ENCODE measurements at places on chromosomes 12 and 14. TPM values are rescaled to one million over a fixed set of nuclear protein-coding genes. Genes with fewer than 3 reads are reported as not detected.

GRCh38 chr12:101021911-101022388, 188.1 kb downstream of the SLC5A8 start:
- H3K4me3 ChIP-seq: no peak overlapping the region
- no peak overlapping the region for H3K27ac ChIP-seq
- no peaks in the 10 kb centered on the region for H3K36me3 ChIP-seq

DNA sequence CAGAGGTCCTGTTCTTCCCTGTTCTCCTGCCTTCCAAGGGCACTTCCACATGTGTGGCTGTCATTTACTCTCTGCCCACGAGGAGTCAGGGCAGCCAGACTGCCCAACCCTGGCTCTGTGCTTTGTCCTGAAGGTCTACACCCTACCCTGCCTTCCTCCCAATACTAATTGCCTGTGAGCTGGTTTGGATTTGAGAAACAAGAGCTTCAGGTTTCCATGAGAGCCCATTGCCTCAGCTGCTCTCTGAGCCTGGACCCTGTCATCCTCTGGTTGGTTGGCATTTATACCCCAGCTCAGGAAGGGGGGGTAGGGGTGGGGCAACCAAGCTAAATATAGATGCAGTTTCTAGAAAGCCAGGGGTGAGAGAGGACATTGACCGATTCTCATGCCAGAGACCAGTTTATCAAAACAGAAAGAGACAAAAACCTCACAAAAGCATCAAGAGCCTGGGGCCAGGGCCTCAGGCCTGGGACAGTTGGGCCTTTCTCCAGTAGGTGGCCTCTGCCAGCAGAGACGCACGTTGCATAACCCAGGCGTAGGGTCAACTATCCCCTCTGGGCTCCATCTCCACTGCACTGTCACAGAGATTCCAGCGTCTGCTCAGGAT, 34.5 kb downstream of the VDR start:
- peak; percentile 56 for DNase-seq
- H3K4me1 ChIP-seq: no peaks in the 10 kb centered on the region
- H3K4me3 ChIP-seq: no peak overlapping the region
- no peaks in the 10 kb centered on the region for H3K27me3 ChIP-seq
- H3K27ac ChIP-seq: no peak overlapping the region

DNA sequence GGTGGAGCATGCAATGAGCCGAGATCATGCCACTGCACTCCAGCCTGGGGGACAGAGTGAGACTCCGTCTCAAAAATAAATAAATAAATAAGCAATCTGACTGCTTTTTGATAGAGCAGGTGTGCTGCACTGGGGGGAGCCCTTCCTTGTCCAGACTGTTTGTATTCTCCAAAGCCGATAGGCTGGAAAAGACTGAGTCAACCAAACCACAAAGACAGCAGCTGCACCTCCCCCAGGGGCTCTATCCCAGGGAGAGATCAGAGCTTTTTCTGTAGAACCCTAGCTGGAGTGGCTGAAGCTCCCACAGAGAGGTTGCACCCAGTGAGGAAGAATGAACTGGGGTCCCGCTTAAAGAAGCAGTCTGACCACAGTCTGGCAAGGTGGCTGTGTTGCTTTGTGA, 45.8 kb upstream of the LALBA start:
- no peak overlapping the region for H3K4me3 ChIP-seq
- DNase-seq: no peak
- H3K27me3 ChIP-seq: no peaks in the 10 kb centered on the region
- no peaks in the 10 kb centered on the region for H3K4me1 ChIP-seq

- no peaks in the 10 kb centered on the region for H3K36me3 ChIP-seq
- no peaks in the 10 kb centered on the region for H3K27me3 ChIP-seq
- no peaks in the 10 kb centered on the region for H3K4me1 ChIP-seq
- no peak overlapping the region for H3K4me3 ChIP-seq
- DNase-seq: no peak
These were observed 692.9 kb downstream of the BCL11B start for GRCh38 chr14:98579140-98579539.

- H3K27ac ChIP-seq: no peak overlapping the region
- no peak overlapping the region for H3K4me3 ChIP-seq
- H3K4me1 ChIP-seq: no peaks in the 10 kb centered on the region
- peak; percentile 66 for DNase-seq
- peaks cover 30% of the 10 kb centered on the region for H3K36me3 ChIP-seq
These were observed 34.1 kb downstream of the SCFD1 start for GRCh38 chr14:30656190-30656632.

DNA sequence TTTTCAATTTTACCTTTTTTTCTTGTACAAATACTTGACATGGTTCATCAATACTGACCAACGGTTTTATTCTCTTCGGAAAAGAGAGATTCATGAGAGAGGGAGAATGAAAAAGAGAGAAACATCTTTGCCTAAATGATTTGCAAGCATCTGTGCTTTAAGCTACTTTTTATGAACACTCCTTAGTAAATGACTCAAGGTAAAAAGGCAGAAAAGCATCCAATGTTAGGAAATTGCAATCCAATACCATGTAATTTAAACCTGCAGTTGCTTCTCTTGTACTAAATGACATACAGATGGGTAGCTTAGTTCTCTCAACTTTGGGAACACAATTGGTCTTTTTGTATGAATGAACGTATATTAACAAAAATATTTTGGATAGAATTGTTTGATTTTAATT, 46.1 kb downstream of the MSRB3 start:
- H3K36me3 ChIP-seq: no peaks in the 10 kb centered on the region
- no peaks in the 10 kb centered on the region for H3K4me1 ChIP-seq
- no peaks in the 10 kb centered on the region for H3K27me3 ChIP-seq
- DNase-seq: no peak
- H3K4me3 ChIP-seq: no peak overlapping the region

GRCh38 chr12:16833376-16834015, 227.5 kb upstream of the LMO3 start:
- no peak overlapping the region for H3K4me3 ChIP-seq
- no peaks in the 10 kb centered on the region for H3K36me3 ChIP-seq
- H3K27ac ChIP-seq: no peak overlapping the region
- no peak for DNase-seq
- H3K4me1 ChIP-seq: no peaks in the 10 kb centered on the region

DNA sequence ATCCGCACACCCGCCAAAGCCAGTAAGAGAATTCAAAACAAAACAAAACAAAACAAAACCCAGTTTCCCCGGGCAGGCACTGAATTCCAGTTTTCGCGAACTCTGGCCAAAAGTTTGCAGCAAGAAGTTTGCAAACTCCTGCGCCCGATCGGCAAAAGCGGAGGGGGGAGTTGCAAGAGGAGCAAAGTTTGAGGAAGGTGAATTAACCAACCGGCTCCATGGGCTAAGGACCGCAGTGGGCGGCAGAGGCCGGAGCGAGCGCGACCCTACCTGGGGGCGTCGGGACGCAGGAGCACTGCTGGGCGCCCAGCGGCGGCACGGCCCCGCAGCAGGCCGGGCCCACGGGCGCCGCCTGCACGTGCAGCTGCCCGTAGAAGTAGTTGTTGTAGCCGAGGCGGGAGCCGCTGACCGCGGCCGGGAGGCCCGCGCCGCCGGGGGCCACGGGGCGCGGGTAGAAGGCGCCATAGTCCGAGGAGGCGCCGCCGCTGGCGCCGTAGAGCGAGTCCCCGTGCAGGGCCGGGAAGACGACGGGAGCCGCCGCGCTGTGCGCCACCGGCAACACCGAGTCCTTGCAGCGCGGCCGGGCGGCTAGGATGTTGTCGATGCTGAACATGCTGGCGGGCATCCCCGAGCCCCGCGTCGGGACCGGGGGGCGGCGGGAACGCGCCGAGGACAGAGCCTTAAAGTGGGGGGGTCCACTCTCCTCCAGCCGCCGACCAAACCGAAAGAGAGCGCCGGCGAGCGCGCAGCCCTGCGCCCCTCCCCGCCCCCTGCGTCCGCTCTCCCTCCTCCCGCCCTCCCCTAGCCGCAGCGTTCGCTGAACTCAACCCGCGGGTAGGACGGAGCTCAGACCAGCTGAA, at the start of gene GSC:
TSS of gene GSC (minus strand) at position 723 of the 860 bp plus-strand sequence. CDS start at position 625, 98 bp downstream.
- H3K4me1 ChIP-seq: peaks cover 14% of the 10 kb centered on the region
- no peaks in the 10 kb centered on the region for H3K36me3 ChIP-seq
- peak within 1 kb of the TSS; percentile 39 for H3K4me3 ChIP-seq
- H3K27me3 ChIP-seq: peaks cover 88% of the 10 kb centered on the region
- no peak for DNase-seq

DNA sequence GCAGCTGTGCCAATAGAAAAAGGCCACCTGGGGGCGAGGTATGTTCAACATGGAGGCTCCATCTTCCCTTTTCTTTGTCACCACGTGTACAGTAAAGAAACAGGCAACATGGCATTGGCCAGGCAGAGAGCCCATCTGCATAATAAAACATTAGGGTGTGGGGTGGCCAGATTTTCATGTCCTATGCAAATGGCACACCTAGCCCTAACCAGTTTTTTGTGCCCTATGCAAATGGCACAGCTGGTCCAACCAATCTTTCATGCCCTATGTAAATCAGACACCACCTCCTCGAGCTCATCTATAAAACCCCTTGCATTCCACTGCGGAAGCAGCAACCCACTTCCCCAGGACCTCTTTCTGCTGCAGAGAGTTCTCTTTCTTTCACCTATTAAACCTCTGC, 149.1 kb upstream of the RGS6 start:
- no peaks in the 10 kb centered on the region for H3K36me3 ChIP-seq
- H3K27ac ChIP-seq: no peak overlapping the region
- peaks cover 2% of the 10 kb centered on the region for H3K4me1 ChIP-seq
- no peak for DNase-seq
- H3K27me3 ChIP-seq: no peaks in the 10 kb centered on the region
- no peak overlapping the region for H3K4me3 ChIP-seq

DNA sequence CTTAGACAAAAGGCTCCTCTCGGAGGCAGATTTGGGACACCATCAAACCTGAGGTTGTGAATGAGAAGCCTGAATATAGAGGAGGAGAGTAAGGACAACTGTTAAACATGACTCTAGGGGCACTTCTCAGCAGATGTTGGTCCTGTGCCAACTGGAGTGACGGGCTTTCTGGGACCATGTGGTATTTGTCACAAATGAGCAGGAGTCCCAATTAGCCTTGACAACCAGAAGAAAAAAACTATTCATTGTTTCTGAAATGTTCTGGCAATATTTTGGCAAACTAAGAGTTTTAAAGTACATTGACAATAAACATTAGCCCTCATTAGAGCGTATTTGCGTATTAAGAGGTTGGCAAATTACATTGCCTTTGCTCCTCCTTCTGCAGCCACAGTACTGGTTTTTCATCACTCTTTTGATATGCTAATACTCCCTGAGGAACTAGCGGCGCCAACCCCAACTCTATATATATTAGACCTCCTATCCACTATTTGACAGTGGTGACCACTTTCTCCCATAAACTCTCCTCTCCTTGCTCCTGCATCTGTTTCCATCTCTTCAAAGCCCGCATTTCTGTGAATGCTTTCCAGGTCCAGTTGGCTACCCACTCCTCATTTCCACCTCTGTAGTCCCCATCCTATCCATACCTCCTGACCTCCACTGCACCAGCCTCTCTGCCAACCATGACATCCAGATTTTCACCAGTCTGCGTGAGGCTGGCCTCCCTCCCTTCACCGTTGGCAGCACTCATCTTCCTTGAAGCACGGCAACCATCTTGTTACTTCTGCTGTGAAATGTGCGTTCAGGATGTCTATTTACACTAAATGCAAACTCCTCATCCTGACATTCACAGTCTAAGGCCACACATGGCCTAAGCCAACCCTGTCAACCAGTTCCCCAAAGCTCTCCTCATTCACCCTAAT, 100.7 kb downstream of the ZFC3H1 start:
- no peak overlapping the region for H3K4me3 ChIP-seq
- H3K27ac ChIP-seq: no peak overlapping the region
- no peaks in the 10 kb centered on the region for H3K36me3 ChIP-seq
- no peaks in the 10 kb centered on the region for H3K27me3 ChIP-seq
- no peak for DNase-seq

DNA sequence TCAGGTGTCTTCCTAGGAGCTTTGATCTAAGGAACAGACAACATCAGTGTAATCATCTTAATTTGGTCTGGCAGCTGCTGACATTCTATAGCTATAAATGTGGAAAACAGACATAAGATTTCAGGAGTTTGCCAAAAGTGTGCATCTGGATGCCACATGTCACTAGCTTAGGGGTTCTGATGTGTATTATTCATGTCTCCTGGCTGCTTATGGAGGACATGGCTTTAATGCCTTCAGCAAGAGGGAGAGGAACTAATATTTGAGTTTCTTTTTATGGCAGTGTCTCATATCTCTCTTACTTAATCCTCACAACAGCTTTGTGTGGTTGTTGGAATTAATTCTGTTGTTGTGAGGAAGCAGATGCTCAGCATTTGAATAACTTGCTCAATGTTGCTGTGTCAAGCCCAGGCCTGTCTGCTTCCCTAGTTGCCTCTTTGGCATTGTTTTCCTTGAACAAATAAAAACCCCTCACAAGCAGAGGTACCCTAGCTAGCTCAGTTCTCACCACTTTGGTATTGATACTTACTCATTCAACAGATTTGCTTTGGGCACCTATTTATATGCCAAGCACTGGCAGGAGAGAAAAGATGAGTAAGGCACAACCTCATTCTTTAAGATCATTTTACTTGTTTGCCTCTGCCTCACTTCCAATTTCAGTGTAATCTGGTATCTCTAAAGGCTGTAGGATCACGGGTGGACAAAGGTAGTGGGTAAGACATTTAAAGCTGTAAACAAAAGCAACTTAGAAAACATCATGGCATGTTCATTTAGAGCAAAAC, 39.8 kb upstream of the EID3 start:
- H3K4me3 ChIP-seq: no peak overlapping the region
- no peak overlapping the region for H3K27ac ChIP-seq
- no peaks in the 10 kb centered on the region for H3K36me3 ChIP-seq
- no peak for DNase-seq

- peaks cover 19% of the 10 kb centered on the region for H3K4me1 ChIP-seq
- H3K36me3 ChIP-seq: no peaks in the 10 kb centered on the region
- H3K27ac ChIP-seq: peak within 1 kb of the TSS; percentile 97
These were observed at the start of gene SETD1B for GRCh38 chr12:121803861-121804416. SETD1B (plus strand) TSS chr12:121804009; CDS start chr12:121804738, 729 bp downstream.

- no peaks in the 10 kb centered on the region for H3K36me3 ChIP-seq
- no peaks in the 10 kb centered on the region for H3K27me3 ChIP-seq
- no peak overlapping the region for H3K4me3 ChIP-seq
- H3K27ac ChIP-seq: no peak overlapping the region
- no peaks in the 10 kb centered on the region for H3K4me1 ChIP-seq
- DNase-seq: peak; percentile 9
These were observed 89.9 kb downstream of the TBX5 start for GRCh38 chr12:114316076-114316475.

EEF1AKMT3 gene
- total RNA-seq: 3.1 TPM

SERPINA3 gene
- total RNA-seq: not detected

TSPAN9 gene
- 29.1 TPM for total RNA-seq

C14orf180 gene
- total RNA-seq: not detected

PDZRN4 gene
- total RNA-seq: not detected

KRT73 gene
- total RNA-seq: not detected

CDC42BPB gene
- total RNA-seq: 87.9 TPM

RD3L gene
- not detected for total RNA-seq

TPH2 gene
- 0.90 TPM for total RNA-seq

APOLD1 gene
- 0.71 TPM for total RNA-seq
